ENCODE measurements at places on chromosomes 16 and 17.

- DNase-seq = no peak
Observed at GRCh38 chr16:77373726-77374125, 61.1 kb downstream of the ADAMTS18 start.

GRCh38 chr16:69926241-69926640 is 24.9 kb upstream of the CLEC18A start:
- DNase-seq = no peak

GRCh38 chr16:10936272-10936984 is 5.8 kb downstream of the DEXI start:
- DNase-seq = no peak

DNA sequence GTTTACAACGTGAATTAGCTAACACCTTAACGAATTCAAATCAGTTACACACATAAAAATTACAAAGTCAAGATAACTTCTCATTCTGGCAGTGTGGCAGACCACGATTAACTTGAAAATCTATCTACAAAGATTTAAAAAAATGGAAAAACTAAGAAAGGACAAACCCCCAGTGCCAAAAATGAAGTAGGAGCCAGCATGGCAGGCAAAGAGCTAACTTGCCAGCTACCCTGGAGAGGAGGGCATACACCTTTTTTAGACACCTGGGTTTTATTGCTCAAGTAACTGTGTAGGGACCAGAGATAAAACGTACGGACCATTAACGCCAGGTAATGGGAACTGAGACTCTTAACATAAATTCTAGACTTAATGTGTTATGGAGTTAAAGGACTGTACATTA is 2.5 kb downstream of the TAF15 start:
- no peak for DNase-seq

DNA sequence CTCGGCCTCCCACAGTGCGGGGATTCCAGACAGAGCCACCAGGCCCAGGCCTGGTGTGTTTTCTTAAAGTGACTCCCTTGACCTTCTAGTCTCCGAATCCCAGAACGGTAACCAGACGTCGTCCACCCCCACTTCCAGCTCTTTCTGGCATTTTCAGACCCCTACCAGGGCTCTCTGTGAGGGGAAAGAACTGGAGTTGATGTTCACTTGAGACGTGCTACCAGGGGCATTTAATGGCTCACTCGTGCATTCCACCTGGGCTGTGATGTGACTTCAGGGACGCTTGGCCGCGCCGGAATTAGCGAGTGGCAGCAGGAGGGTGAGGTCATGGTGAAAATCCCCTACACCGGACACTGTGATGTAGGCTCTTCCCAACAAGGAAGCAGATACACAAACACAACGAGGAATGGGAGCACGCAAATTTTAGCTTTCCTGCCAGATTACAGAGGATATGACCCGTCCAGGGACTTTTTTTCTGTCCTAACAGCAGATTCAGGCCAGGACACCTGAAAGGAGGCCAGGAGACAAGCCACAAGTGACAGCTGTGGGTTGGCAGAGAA is 1.1 kb upstream of the GNA13 start:
- no peak for DNase-seq

DNA sequence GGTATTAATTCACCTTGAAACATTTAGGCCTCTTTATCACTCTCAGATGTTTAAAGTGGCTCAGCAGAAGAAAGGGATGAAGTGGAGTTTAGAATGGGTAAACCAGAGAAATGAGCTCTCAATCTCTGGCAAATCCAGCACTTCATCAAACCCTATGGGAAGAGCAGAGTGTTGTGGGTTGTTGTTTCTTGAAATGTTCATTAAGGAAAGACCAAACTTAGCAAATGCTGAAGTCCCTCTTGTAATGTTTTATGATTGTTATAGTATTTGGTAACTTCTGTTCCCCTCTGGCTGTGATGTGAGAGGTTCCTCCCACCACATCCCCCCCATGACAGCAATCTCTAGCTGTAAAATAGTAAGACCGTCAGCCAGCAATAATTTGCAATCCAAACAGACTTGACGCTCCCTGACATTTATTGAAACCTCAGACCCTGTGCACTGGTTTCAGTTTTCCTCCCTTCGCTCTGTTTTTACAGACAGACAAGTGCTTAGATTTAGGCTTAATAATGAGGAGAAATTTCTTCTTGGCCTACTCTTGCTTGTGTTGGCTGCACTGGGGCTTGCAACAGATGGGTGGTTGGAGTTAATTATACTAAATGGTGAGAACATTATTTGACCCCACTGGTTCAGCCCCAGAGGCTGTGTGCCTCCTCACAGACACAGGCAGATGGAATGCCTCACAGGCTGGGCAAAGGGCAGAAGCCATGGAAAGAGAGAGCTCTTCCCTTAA is 609.4 kb upstream of the SOX9 start:
- DNase-seq = no peak

DNA sequence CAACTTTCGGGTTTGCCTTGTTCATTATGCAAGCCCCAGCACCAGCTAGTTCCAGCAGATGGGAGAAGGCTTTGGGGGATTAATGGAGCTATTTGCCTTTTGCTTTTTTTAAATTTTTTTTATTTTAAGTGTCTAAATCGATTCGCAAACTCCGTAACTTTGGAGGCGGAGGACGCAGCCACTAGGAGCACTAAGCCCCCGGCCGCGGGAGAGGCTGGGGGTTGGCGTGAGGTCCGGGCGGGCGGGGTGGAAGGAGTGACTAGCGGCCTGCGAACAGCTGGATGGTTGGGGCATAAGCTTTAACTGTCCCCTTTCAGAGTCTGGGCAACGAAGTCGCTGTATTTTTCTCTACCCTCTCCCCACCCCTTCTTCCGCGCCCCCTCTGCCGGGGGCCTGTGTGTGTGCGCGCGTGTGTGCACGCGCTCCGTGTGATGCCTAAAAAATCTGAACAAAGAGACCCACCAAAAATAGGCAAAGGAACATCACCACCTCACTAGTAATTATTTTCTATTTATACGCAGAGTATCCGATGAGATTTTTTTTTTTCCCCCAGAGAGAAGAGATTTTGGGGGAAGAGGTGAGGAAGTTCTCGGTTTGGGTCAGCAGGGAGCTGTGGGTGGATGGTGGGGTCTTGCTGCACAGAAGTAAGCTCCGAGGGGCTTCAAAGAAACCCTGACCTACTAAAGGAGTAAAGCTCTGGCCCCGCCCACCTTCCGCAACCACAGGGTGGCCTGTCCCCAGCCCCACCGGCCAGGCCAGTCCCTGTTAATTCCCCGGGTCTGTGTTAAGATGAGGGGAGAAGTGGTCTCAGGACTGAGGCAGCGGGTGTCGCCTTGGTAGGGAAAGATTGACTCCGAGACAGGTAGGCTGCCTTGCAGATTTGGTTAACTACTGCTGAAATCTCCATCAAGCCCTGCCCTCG is 2.3 kb downstream of the SHISA9 start:
- DNase-seq = no peak

- no peak for DNase-seq
Observed at GRCh38 chr16:1435921-1436697, 5.2 kb downstream of the PERCC1 start.

DNA sequence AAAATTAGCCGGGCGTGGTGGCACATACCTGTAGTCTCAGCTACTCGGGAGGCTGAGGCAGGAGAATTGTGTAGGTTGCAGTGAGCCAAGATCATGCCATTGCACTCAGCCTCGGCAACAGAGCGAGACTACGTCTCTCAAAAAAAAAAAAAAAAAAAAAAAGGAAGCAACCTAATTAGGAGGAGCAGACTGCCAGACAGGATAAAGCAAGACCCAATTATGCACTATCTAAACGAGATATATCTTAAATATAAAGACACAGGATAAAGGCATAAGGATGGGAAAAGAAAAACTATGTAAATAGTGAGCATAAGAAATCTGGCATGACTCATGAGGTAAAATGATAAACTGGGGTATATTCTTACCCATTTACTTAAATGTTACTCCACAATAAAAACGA is 4.9 kb downstream of the TXNDC11 start:
- DNase-seq = no peak

DNA sequence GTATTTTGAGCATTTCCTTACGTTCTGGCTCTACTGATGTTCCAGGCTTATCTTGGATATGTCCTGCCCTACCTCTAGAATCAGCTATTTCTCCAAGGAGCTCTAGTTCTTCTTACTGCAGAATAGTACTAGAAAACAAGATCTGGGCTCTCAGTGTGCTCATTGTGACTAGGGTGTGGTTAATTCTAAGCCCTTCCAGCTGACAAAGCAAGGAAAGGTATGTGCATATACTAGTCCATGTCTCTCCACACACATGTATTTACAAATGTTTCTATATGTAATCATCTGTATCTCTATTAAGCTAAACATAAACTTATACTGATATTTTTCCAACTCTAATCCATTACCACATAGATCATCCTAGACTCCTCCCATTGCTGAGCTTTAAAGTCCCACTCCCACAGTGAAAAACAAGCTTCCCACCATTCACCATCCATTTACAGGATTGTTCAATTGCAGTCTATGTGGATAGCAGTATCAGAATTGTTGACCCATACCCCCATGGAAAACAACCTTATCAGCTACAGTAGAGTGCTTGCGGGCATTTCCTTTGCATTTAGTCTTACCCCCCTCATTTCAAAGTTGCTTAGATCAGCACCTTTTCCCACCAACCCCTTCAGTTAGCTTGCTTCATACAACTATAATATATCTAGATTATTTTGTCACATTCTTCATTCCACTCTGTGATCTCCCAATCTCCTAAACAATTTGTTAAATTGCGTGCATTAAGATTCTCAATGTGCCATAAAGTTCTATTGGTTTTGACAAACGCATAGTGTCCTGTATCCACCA is 194.5 kb downstream of the SOX9 start:
- no peak for DNase-seq

DNA sequence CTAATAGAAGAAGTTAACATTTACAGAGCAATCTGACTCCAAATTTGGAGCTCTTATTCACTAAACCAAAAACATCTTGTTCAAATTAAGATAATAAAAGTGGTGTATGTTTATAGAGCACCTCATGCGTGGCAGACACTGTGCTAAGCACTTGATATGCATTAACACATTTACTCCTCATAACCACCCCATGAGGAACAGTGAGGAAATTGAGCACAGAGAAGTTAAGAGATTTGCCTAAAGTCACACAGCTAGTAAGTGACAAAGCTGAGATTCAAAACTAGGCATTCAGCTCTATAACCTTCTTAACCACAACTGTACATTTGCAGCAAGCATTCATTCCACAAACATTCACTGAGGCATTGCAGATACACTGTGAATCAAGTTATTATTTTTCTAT is 94.0 kb downstream of the VAT1L start:
- peak; percentile 64 for DNase-seq

DNA sequence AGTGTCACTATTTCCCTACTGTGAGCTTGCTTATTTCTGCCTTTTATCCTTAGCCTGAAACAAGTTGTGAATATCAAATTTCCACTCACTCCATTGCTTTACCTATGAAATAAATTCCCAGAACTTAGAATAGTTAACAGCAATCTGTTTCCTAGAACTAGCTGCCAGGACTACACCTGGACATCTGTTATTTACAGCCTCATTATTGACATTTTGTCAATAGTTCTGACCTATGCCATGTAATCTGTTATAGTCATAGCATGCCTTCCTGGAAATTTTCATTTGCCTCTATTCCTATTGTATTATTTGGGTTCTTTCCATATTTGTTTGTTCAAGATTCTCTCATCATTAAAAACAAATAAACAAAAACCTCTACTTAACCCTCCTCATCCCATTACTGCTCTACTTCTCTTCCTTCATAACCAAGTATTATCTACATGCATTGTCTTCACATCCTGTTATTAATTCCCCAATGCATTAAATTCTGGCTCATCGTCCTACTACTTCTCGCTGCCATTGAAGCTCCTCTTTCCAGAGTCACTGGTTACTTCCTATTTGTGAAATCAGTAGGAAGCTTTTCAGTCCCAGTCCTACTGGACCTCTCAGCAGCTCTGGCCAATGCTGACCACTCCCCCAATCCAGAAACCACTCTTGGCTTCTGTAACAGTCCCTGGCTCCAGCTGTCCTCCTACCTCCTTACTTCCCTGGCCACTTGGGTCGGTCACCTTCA is 55.3 kb downstream of the PIGL start:
- DNase-seq = no peak

DNA sequence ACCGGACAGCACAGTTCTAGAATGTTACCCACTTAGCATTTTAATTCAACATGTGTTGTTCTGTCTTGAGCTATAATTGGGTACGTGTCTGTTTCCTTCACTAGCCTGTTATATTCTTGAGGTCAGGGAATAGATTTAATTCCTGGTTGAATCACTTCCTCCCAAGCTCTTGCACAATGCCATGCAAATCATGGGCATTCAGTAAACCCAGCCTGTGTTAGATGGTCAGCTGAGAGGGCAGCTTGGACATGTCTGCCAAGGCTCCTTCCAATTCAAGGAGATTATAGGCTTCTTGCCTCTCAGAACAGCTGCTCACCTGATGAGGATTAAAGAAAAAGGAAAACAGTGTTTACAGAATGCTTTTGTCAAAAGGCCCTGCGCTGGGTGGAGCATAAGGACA is 12.6 kb downstream of the C1QTNF1 start:
- DNase-seq = peak; percentile 96

DNA sequence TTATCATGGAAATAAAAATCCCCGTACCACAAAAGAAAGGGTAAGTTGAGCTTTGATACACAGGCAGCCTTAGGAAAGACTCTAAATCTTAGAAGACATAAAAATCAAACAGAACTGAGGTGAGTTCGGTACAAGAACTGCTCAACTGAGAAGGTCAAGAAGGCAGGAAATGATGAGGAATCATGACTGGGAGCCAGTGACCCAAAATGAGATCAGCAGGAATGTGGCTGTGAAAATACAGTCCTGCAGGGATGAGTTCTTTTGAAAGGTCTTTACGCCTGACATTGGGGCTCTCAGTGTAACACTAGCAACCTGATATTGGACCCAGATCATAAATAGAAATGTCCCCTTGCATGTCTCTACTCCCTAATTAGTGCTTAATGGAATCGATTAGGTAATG is 56.3 kb upstream of the CDH11 start:
- peak; percentile 44 for DNase-seq

DNA sequence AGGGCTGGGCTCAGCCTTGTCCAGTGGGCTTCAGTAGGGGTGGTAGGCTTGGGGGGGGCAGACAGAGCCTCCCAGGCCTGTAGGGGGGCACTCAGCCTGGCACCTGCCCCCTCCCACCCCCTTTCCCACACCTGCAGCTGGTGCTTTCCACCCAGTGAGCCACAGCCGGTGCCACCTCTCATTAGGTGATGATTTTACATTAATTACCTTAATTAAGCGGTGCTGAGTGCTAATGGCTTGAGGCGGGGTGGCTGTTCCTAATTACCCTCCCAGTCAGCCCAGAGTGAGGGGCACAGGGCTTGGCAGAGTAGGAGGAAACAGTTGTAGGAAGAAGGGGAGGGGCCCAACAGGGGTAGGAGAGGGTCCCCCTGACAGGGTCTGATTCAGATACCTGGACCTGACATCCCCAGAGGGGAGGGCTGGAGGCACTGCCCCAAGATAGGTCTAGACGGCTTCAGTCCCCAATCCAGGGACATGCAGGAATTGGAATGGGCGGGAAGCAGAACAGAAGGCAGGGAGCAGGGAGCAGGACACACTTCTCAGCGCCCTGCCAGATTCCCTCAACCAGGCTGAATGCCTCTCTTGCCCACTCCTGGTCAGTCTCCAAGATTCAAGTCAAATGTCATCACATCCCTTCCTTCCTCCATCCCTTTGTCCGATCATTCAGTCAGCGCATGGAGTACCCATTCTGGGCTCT is 26.5 kb upstream of the PHF12 start:
- no peak for DNase-seq
